ENCODE measurements at places on chromosomes 11 and 22.

DNA sequence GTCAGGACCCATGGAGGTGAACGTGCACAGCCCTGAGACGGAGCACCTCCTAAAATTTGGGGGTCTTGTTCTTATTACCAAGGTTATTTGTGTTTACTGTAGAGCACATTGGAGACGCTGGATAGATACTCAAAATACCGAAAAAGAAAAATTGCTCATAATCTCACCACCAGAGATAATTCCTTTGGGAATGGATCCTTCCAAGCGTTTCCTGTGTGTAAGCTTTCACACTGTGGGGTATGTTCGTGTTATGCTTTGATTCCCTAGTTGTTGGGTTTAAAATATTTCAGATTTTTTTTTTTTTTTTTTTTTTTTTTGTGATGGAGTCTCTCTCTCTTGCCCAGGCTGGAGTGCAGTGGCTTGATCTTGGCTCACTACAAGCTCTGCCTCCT is 14.1 kb upstream of the MRGPRD start:
- no peak for DNase-seq

DNA sequence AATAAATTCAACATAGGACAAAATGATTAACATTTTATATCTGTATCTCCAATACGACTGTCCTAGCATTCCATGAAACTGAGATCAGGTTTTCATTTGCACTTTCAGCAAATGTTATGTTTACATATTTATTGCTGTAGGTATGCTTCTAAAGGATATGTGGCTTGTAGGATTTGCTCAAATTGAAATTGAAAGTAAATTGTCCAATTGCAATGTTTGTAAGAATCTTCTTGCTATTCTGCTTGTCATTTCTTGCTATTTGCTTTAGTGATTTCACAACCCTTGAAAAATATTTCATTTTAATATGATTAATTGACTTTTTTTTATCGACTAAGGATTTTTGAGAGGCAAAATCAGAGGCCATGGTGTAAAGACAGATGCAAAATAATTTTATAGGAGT is 904.2 kb upstream of the RAG2 start:
- no peak for DNase-seq

DNA sequence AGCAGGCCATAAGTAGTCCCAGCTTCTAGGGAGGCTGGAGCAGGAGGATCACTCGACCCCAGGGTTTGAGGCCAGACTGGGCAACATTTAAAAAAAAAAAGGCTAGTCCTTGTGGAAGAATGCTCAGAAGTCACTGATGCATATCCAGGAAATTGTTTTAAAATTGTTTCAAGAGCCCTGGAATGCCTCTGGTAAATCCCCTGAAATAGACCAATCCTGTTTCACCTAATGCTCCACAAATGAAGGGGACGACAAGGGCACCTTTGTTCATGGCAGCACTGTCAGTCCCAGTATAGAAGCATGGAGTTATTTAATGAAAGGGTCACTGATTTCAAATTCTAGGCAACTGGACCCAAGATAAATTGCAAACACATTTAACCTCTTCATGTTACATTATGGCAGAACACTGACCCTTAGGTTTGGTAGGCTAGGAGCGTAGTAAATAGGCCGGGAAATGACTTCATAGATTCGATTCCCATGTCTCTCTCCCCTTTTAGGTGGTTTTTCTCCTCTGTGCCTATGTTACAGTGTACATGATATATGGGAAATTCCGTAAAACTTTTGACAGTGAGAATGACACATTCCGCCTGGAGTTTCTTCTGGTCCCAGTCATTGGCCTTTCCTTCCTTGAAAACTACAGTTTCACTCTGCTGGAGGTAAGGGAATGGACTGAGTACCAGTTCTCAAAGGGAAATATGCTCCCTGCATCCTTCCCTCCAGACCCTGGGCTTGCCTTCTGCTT is 11.4 kb downstream of the KDELR3 start:
- DNase-seq = no peak

DNA sequence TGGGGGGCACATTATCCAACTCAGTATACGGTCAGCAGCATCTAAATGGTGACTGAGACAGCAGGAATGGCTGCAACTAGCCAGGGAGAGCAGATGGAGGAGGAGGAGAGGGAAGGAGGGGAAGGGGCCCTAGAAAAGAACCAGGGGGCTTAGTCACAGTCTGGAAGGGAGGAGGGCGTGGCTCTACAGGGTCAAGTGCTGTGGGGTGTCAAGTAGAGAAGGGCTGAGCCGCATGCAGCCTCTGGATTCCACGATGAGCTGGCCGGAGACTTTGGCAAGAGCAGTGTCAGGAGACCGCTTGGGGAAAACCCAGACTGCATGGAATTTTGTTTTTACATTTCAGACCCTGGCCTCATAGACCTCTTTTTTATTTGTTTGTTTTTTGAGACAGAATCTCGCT is 25.8 kb upstream of the PPFIA1 start:
- DNase-seq = no peak

GRCh38 chr11:15638386-15638787 is 523.7 kb downstream of the INSC start:
- no peak for DNase-seq

- no peak for DNase-seq
These were observed 106.4 kb downstream of the DSCAML1 start for GRCh38 chr11:117690484-117691217.

DNA sequence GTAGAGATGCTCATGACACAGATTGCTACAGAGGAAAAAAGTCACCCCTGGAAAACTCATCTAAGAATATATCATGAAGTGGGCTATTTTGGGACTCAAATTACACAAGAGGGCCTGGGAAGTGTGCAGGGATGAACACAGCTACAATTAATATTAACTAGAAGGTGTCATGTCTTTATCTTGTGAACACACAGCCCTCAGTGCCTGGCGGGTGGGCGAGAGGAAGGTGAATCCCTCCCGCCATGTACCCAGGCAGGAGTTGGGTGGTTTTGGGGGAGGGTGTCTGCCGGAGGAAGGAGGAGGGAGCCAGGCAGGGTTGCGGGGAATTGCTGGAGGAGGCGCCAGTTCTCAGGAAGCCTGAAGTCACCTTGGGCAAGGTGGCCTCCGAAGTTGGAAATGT is 5.1 kb upstream of the FAM83F start:
- no peak for DNase-seq

DNA sequence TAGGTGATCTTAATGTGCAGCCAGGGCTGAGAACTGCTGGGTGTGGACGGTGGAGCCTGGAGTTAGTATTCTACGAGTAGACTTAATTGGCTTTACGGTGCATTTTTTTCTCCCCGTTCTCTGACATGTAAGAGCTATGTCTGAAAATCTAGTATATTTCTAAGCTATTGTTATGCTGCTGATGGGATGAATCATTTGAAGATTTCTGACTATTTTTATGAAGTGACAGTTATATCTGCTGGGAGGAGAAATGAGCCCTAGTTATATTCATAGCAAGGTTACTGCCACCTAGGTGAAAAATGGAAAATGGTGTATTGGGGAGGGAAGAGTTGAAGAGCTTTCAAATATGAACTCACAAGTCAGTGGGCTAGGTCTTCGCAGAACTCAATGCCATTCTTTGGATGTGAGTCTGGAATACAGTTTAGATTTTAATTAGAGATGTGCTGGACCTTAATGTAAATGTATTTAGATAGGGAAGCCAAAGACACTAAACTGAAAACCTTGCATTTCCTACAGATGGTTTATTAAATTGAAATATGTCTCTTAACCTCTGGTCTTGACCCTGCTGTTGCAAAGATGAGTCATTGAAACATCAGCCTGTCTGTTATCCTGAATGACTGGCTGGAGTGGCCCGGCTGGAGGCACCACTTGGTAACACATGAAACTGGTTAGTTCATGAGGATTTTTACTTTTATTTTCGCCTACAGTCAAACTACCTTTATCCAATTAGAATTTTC is 293.7 kb downstream of the DDX10 start:
- DNase-seq = no peak

DNA sequence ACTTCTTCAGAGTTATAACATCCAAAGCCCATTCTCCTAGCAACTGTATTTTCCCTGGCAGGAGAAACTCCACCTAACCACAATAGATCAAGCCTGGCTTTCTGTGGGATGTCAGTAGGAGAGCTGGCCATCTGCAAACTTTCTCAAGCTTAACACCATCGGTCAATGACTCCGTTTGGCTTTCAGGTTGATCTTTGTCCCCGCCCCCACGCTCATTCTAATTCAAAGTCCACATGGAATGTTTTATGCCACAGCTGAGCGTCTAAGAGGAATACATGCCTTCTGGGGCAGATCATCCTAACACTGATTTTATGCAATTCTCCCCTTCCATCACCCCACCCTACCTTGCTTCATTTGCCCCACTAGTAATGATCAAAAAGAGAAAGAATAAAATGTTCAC is 4.8 kb downstream of the GVQW3 start:
- DNase-seq = no peak

Measured in NCI-H1436 (cell line).